ENCODE measurements at places on chromosomes 5 and 9.
A peak's percentile ranks its signal among the peaks of the same experiment; 100 is the strongest.

- no peak for DNase-seq
Observed at GRCh38 chr9:121071370-121071755, 3.4 kb upstream of the CNTRL start.

DNA sequence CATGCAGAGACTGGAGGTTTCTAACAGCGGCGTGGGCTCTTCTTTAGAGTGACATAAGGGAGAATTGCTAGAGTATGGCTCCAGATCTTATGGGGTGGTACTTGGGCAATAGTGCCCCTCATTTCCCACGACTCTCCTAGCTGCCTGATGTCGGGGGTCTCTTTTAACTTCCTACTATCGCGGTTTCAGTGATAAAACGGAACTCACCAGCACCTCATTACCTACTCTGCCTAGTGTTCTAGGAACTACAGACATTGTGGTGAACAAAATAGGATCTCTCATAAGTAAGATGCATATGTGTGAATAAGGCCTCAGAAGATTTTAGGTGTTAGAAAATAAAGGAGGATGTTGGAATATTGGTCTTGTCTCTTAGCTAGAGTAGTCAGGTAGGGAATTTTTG, 1.1 kb downstream of the ICE1 start:
- DNase-seq: no peak

GRCh38 chr5:104793755-104794080, 1231.1 kb upstream of the NUDT12 start:
- no peak for DNase-seq

- DNase-seq: no peak
Observed at GRCh38 chr5:58582019-58582802, 664 bp upstream of the RAB3C start.

GRCh38 chr5:64949331-64949730, 180.6 kb downstream of the CWC27 start:
- DNase-seq: no peak

GRCh38 chr5:124461941-124462340, 284.5 kb downstream of the ZNF608 start:
- no peak for DNase-seq

- DNase-seq: no peak
Observed at GRCh38 chr9:35907711-35908503, 1.4 kb upstream of the SPAAR start.

GRCh38 chr5:23996525-23996924, 489.1 kb downstream of the PRDM9 start:
- no peak for DNase-seq

GRCh38 chr5:130279386-130279785, 375.1 kb downstream of the CHSY3 start:
- no peak for DNase-seq

DNA sequence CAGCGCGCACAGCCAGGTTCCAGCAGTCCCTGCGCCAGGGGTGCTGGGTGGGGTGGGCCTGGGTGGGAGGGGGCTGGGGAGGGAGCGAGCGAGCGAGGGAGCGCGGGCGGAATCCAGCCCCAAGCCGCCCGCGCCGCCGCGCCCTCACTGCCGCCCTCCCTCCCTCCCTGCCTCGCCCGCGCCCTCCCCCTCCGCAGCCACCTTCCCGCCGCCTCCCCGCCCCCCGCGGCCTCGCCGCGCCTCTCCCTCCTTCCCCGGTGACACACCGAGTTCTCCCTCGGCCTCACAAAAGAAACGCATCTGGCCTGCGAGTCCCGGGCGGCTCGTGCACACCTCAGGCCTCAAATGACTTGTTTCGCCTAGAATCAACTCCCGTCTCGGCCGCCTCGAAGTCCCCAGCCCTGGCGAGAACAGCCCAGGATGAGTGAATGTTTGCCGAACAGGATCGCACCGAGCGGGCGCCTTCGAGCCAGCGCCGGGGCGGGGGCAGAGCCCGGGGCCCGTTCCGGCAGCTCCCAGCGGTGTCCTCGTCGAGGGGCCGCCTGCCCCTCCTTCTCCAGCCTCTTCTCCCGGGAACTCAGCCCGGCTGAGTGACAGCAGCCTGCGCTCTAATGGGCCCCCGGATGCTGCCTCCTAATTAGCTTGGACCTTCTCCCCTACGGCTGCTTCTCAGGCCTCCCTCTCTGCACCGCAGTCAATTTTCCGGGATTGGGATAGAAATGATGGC, 371 bp upstream of the PITX1 start:
- no peak for DNase-seq

GRCh38 chr9:123389070-123389469, 33.1 kb downstream of the CRB2 start:
- DNase-seq: no peak

- DNase-seq: no peak
Observed at GRCh38 chr5:18394443-18394804, 760.2 kb downstream of the TAF11L14 start.

DNA sequence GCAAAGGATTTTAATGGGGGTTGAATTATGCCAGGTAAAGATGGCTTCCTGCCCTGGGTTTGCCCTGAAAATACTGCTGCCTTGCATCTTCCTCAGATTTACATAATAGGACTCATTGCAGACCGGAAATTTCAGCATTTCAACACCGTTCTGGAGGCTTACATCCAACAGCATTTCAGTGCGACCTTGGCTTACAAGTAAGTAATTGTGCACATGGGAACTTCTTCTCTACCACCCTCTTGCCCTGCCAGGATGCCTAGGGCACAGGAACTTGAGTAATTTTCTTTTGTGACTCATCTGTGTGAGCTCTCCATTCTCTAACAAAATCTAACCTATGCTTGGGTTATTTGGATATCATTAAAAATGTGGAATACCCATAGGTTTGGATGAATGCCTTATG, 80.2 kb downstream of the DOCK2 start:
- DNase-seq: peak; percentile 17

- no peak for DNase-seq
Observed at GRCh38 chr5:111856876-111857466, 100.0 kb upstream of the NREP start.

- no peak for DNase-seq
Observed at GRCh38 chr9:87734106-87734505, 8.2 kb downstream of the CTSL start.

DNA sequence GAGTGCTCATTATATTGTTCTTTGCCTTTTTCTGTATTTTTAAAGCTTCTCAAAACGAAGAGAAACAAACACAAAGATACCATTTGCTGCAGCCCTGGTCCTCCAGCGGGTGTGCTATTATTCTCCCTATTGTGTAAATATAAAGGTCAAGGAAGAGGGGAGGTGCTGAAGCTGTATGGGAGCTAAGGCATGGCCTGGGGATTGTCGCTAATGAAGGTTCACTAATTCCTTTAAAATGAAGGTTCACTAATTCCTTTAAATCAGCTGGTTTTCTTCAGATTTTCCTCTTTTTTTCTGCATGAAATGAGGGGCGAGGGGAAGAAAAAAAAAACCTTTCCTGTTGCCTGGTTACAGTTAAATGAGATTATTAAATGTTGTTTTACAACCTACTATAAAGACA, 74.5 kb upstream of the MAP1B start:
- DNase-seq: no peak

- no peak for DNase-seq
Observed at GRCh38 chr9:26665666-26666065, 226.9 kb downstream of the CAAP1 start.

DNA sequence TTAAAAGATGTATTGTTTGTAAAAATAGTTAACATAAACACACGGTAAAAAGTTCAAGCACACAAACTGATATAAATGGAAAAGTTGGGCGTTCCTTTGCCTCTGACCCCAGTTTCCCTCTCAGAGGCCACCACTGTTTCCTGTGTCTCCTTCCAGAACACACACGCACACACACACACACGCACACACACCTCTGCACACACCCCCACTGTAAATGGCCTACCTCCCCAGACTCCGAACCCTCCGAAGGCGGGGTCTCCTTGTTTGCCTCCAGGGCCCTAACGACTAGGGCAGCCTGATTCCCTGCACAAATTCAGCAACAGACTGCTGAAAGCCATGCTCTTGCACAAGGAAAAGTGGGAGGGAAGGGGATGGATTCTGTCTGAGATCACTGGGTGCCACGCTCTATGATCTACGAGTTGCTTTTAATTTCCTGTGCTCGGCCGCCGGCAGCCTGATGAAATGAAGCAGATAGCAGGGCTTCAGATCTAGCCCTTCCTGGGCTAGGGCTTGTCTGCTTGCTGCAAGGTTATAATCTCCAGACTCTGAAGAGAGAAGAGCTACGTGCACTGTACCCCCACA, 184.0 kb upstream of the IL12B start:
- no peak for DNase-seq

DNA sequence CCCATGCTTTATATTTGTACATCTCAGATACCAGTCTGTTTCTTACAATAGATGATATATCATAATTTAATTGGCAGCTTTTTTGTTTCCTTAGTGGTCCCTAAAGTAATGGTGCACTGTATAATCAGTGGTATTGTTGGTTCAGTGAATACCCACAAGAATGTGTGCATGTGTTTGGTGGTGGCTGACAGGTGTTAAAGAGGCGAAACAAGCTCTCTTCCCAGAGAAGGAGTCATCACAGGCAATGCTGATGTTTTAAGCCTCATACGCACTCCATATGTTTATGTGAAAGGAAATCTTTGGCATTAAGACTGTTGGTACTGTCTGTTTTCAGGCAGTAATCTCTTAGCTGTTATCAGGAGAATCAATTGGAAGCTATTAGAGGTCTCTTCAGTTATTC, 49.2 kb upstream of the KIAA1958 start:
- DNase-seq: no peak

DNA sequence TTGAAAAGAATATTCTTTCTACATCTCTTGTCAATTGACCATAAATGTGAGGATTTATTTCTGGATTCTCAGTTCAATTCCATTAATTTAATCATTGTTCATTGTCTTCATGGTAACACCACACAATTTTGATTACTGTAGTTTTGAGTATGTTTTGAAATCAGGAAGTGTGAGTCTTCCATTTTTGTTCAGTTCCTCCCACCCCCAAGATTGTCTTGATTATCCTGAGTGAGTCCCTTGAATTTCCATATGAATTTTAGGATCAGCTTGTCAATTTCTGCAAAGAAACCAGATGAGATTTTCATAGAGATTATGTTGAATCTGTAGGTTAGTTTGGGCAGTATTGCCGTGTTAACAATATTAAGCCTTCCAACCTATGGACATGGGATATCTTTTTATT, 9.5 kb downstream of the CYFIP2 start:
- no peak for DNase-seq

DNA sequence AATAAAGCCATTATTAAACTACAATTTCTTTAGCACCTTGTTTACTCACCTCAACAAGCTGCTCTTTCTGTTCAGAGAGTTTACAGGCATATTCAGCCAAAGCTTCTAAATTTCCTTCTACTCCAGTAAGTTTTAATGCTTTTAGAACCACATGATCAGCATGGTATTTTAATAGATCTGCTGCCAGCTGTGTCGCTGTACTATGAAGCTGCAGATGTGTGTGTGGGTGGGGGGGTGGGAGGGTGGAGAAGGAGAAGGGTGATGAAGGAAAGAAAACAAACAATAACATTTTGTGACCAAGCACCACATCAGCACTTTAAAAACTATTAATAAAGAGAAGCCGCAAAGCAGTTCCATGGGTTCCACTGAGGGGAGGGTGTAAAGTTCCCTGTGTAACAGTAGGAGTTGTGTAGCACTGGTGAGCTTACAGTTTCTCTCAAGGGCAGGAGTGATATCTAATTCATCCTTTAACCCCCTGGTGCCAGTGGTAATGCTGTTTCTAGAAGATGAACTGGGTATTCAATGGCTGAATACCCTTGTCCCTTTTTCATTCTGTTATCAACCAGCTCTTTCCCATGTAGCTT, 38.5 kb downstream of the ABITRAM start:
- no peak for DNase-seq

DNA sequence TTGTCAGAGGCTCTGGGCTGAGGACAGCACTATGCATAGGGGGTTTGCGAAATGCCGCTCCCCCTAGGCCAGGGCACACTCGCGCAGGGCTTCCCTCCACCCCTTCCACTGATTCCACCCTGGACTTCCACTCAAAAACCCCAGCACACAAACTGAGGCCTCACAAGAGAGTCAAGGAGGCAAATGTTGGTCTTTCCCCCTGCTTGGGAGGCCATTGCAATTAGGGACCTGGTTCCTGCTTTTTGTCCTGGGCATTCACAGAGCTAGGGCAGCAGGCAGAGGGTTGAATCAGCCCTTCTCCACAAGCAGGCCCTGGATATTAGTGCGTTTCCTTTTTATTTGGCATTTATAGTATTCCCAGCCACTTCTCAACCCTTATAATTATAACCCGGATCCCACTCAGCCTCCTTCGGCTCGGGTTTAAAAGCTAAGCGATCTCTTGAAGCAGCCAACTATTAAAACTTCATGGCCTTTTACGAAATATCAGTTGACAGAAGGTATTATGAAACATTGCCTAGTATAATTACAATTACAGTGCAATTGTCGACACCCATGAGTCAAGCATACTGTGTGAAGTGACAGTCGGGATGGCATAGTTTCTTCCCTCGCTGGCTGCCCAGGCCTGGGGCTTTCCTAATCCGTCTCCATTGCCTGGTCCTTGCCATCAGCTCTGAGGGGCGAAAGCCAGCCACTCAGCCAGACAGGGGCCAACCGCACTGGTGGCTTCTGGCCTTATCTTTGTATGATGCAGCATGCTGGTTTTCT, 285.5 kb upstream of the MAP3K1 start:
- DNase-seq: no peak
